H9 (cell line): ENCODE measurements at places on chromosomes 3 and 15.

- no peak for DNase-seq
Measured at GRCh38 chr15:39668457-39668856, 87.6 kb downstream of the THBS1 start.

- DNase-seq = no peak
Measured at GRCh38 chr15:78446551-78446950, 8.5 kb downstream of the IREB2 start.

DNA sequence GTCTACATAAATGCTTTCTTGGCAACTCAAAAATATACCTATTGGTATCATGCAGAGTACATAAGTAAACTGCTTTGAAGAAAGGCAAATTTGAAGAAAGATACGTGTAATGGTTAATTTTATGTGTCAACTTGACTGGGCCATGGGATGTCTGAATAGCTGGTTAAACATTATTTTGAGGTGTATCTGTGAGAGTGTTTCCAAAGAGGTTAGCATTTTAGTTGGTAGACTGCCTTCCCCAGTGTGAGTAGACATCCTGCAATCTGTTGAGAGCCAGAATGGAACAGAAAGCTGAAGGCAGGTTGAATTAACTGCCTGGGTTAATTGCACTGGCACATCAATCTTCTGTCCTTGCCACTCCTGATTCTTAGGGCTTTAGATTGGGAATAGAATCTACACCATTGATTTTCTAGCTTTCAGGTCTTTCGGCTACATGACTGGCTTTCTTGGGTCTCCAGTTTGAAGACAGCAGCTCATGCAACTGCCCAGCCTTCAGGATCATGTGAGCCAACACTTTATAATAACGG, 98.3 kb downstream of the CMSS1 start:
- no peak for DNase-seq

DNA sequence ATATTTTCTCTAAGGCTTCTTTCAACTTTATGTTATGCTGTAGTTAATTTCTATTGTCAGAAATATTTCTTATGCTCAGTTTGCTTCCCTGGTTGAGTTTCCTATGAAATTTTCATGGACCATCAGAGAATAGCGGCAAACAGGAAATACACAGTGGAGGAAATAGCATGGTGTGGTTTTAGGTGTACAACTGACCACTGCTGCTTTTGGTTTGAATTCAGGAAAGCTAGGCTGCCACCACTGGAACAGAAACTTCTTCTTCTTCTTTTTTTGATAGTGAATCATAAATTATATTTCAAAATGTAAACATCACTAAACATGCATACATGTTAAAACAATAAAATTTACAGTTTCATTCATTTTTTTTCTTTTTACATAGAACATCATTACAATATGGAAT, 316.6 kb upstream of the TGFBR2 start:
- no peak for DNase-seq

DNA sequence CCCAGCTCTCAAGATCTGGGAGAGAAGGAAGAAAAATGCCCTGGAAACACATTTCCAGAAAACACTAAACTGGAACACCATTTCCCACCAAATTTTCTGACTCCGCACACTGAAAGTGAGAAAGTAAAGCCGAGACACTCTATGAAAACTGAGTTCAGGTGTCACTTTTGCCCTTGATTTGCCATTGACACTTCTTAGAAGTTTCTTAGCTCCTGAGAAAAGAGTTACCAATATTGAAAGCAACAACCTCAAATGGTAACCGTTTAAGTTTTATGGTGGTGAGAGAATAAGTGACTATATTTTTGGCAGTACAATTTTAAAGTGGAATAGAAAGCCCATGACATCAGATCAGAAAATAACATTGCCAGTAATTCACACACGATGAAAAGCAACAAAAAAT, 39.0 kb downstream of the CD86 start:
- no peak for DNase-seq

GRCh38 chr3:188446014-188446413, 292.1 kb downstream of the LPP start:
- DNase-seq = no peak

GRCh38 chr3:185150561-185150960, 2.3 kb downstream of the C3orf70 start:
- DNase-seq = no peak

GRCh38 chr3:33181229-33181628, 37.4 kb downstream of the SUSD5 start:
- no peak for DNase-seq

- no peak for DNase-seq
Measured at GRCh38 chr3:187025656-187026316, 95.5 kb downstream of the ST6GAL1 start.

DNA sequence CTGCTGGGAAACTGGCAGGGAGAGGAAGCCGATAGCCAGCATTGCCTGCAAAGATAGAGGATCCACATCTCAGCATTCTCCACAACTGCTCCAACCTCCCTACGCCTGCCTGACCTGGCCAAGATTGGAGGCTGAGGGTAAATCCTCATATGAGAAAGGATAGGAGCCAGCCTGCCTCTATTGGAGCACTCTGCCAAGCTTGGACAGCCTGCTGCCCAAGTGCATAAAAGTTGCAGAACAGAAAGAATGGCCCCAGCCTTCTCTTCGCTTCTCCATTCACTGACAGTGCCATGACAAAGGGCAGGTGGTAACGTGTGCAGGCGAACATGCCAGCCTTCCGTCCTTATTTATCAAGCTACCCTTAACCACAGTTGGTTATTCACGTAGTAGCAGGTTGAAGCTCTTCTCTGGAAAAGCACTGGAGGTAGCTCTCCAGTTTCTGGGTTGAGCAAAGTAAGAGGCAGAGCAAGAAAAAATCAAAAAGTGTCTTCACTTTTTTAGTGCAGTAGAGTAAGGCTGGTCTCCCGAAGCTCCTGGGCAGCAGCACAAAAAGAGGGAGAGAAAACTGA, 4.3 kb downstream of the BMF start:
- DNase-seq = no peak

- DNase-seq = no peak
Measured at GRCh38 chr3:71011565-71012287, 571.8 kb downstream of the FOXP1 start.

DNA sequence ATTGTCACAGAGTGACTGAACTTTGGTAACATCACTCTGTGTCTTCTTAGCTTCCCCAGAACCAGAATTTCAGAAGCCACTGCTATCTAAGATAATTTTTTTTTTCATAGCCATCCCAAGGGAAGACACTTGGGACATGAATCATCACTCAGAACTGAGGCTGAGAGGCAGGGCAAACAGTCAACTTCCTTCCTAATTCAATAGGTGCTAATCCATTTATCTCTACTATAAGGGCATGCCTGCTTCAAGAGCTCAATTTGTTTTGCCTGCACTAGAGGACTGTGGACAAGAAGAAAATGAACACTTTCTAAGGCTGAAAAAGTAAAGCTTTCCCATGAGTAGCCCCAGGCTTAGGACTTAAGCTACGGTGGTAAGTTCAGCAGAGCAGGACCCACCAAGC, 56.7 kb upstream of the MYRIP start:
- DNase-seq = no peak

- peak; percentile 77 for DNase-seq
Measured at GRCh38 chr3:39208463-39209055, 16.2 kb upstream of the XIRP1 start.

DNA sequence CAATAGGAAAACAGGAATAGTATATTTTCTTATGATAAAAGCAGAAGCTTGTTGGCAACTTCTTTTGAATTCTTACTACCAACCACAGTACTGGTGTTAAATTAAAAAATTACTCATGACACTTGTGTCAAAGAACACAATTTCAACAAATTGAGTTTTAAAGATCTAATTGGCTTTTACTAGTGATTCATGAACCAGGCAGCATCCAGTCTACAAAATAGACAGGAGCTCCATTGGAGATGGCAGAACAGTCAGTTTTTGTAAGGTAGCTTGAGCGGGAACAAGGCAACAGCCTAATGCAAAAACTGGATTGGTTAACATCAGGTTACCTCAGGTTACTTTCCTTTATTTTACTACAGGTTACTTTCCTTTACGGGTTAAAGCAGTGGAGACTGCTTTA, 181.3 kb upstream of the THBS1 start:
- no peak for DNase-seq

GRCh38 chr3:45639044-45639392, 44.5 kb downstream of the LIMD1 start:
- DNase-seq = no peak

DNA sequence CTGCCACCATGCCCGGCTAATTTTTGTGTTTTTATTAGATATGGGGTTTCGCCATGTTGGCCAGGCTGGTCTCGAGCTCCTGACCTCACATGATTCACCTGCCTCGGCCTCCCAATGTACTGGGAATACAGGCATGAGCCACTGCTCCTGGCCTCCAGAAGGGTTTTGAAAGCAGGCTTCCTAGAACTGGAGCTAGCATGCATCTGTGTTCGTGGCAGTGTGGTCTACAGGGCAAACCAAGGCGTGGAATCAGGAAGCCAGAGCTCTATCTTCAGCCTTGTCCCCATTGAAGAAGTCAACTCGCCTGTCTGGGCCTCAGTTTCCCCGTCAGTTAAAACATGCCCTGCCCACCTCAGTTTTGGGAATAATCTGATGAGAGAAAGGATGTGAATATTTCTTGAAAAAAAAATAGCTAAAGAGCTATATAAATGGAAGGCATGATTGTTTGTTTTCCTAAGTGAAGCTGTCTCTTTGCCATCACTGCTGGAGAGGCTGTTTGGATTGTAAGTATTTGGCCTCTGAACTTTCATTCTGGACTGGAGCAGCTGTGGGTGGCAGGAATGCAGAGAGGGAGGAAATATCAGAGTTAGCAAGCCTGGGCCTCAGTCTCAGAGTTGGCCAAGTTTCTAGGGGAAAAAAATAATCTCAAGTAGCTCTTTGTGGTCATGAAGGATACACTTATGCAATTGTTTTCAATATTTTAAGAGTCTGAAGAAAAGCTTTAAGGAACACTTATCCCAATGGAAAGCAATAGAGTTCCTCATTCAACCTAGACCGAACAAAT, 36.5 kb upstream of the UACA start:
- no peak for DNase-seq

GRCh38 chr3:98188545-98188944, 22.0 kb downstream of the OR5H15 start:
- DNase-seq = peak; percentile 18

- DNase-seq = no peak
Measured at GRCh38 chr3:189353318-189353965, 181.7 kb downstream of the TPRG1 start.

DNA sequence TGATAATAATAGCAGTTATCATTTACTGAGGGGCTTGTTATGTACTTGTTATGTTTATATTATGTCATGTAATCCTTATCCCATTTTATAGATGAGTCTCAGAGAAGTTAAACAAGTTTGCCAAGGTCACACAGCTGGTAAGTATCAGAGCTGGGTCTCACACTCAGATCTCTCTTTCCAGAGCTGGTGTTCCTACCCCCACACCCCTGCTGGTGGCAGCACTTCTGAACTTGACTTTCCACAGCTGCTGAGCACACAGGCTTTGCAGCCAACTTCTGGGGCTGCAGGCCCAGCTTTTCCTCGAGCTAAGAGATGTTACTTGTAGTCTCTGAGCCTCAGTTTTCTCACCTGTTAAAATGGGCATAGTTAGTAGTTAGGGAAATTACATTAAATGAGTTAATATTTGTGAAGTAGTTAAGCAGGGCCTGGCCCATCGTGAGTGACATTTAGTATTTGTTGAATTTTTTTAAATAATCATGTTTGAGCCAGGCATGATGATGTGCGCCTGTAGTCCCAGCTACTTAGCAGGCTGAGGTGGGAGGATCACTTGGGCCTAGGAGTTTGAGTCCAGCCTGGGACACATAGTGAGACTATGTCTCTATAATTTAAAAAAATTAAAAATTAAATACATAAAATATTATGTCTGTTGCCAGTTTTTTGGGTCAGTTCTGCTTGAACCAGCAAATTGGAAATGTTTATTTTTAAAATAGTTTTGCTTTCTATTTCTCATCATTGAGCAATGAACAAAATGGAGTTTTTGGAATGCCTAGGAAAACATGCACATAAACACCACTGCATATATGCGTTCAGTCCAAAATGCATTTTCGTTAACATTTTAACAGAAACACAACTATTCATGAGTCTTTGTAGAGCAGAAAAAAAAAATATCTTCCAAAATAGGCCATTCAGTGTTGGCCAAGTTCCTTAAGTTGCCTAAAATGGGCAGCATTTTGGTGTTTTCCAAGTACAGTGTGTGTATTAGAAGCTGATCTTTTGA, 87.3 kb downstream of the SMAD6 start:
- peak; percentile 76 for DNase-seq
